A549 treated with AZD2906 at 1 μM for 4 hours (cell line): ENCODE measurements at places on chromosomes 1 and 21. TPM values are rescaled to one million over a fixed set of nuclear protein-coding genes. Genes with fewer than 3 reads are reported as not detected.

TTC22 gene
- 0.02 TPM in 1 of 5 replicates, not detected in the others for total RNA-seq

ST6GALNAC5 gene
- total RNA-seq = 0.09 to 0.22 TPM (median 0.11 TPM) in 5 replicates

C1orf115 gene
- 4.4 to 6.3 TPM (median 5.9 TPM) in 5 replicates for total RNA-seq

TLCD4 gene
- 7.5 to 13.3 TPM (median 11.2 TPM) in 5 replicates for total RNA-seq

PTGFRN gene
- total RNA-seq = 10.8 to 15.9 TPM (median 13.3 TPM) in 5 replicates

CELA2A gene
- total RNA-seq = not detected in 5 replicates

LCE1C gene
- total RNA-seq = 0.22 TPM in 1 of 5 replicates, not detected in the others

FAM72A gene
- 9.9 to 10.3 TPM (median 10.2 TPM) in 5 replicates for total RNA-seq

HSD3B2 gene
- not detected in 5 replicates for total RNA-seq

ADGRB2 gene
- 4.0 to 5.1 TPM (median 4.6 TPM) in 5 replicates for total RNA-seq

CRNN gene
- total RNA-seq = not detected in 5 replicates

GPR37L1 gene
- total RNA-seq = 0.10 to 0.11 TPM (median 0.10 TPM) in 5 replicates

AKNAD1 gene
- 1.2 to 2.4 TPM (median 1.5 TPM) in 5 replicates for total RNA-seq

CASQ1 gene
- 0.03 to 0.10 TPM in 2 of 5 replicates, not detected in the others for total RNA-seq

OR2W3 gene
- total RNA-seq = not detected in 5 replicates

OR10J1 gene
- total RNA-seq = not detected in 5 replicates

GBP5 gene
- total RNA-seq = 0.05 to 0.06 TPM in 2 of 5 replicates, not detected in the others

MEGF6 gene
- 6.3 to 10.6 TPM (median 8.0 TPM) in 5 replicates for total RNA-seq

ZNF697 gene
- total RNA-seq = 1.4 to 1.7 TPM (median 1.4 TPM) in 5 replicates

MFAP2 gene
- total RNA-seq = 0.85 to 1.4 TPM (median 0.93 TPM) in 5 replicates

NID1 gene
- 5.3 to 9.1 TPM (median 7.7 TPM) in 5 replicates for total RNA-seq

CNTN2 gene
- total RNA-seq = 0.02 to 0.07 TPM (median 0.03 TPM) in 4 of 5 replicates, not detected in the other

IVL gene
- total RNA-seq = 0.06 to 0.18 TPM (median 0.11 TPM) in 4 of 5 replicates, not detected in the other

ZBTB8OS gene
- 35.3 to 44.8 TPM (median 38.3 TPM) in 5 replicates for total RNA-seq

ERICH3 gene
- not detected in 5 replicates for total RNA-seq

TPTE gene
- total RNA-seq = not detected in 5 replicates

ADAM30 gene
- not detected in 5 replicates for total RNA-seq

PLA2G5 gene
- total RNA-seq = not detected in 5 replicates

IGFN1 gene
- total RNA-seq = 0.31 to 0.71 TPM (median 0.56 TPM) in 5 replicates

CCDC27 gene
- total RNA-seq = not detected in 5 replicates

TMPRSS2 gene
- 0.07 to 0.19 TPM (median 0.12 TPM) in 5 replicates for total RNA-seq

SPATA21 gene
- 0.03 to 0.09 TPM (median 0.05 TPM) in 5 replicates for total RNA-seq

FBXO42 gene
- 8.3 to 9.7 TPM (median 8.9 TPM) in 5 replicates for total RNA-seq

LCE2C gene
- total RNA-seq = not detected in 5 replicates

NPR1 gene
- total RNA-seq = 1.6 to 2.8 TPM (median 2.6 TPM) in 5 replicates

RIMS3 gene
- total RNA-seq = 0.84 to 1.3 TPM (median 1.2 TPM) in 5 replicates

DNM3 gene
- total RNA-seq = 0.33 to 0.64 TPM (median 0.51 TPM) in 5 replicates

TLR5 gene
- total RNA-seq = 0.13 to 0.24 TPM (median 0.19 TPM) in 5 replicates

FAAH gene
- 0.46 to 1.1 TPM (median 0.62 TPM) in 5 replicates for total RNA-seq
